ENCODE measurements at places on chromosomes 7 and 10.

- DNase-seq: no peak
Measured at GRCh38 chr10:30284865-30285594, 64.0 kb downstream of the MTPAP start.

DNA sequence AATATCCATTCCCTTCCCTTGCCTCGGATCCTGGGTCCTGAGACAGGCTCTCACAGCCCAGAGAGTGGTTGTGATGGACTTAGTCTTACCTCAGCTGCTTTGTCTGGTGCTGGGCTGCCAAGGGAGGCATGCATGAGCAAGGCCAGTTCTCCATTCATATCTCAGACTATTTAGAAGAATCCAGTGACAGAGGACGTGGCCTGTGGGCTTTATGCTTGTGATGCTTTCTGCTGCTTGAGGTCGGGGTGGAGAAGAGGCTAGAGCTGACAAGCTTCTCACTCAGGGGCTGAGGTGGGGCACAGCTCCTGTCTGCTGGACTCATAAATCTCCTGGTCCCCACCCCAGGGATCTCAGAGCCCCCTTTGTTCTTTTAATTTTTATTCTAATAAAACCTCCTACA is 66.8 kb downstream of the DNAJC12 start:
- DNase-seq: no peak

DNA sequence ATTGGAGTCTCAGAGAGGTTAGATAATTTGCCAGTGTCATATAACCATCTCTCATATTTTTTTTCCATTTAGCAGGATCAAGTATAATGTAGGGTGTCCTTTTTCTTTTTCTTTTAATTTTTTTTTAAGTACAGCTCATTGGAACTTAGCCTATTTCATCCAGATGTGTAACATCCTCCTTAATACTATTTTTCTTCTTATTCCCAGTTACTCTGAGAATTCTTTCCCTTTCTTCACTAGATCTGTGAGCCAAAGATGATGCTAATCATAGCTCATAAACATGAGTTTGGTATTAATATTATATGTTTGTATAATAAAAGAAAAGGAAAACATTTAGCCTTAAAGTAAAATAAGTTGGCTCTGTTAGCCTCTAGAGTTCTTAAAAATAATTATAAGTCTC is 32.8 kb downstream of the PPP1R9A start:
- no peak for DNase-seq

DNA sequence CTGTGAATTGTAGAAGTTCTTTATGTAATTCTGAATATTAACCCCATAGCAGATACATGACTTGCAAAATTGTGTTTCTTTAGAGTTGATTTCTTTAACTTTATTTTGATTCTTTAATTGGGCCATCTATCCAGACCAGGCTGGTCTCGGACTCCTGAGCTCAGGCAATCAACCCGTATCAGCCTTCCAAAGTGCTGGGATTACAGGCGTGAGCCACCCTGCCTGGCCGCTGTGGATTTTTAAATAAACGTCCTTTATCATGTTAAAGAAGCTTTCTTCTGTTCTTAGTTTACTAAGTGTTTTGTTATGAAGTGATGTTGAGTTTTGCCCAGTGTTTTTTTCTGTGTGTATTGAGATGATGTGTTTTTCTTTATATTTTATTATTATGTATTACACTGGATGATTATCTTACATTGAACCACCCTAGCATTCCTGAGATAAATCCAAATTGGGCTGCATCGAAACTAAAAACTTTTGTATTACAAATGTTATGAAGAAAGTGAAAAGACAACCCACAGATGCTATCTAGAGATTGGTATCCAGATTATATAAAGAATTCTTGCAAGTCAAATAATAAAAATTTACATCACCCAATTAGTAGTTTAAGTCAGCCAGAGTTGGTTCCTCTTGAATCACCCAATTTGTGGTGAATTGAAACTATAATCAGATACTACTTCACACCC is 118.1 kb downstream of the TPST1 start:
- DNase-seq: no peak

- DNase-seq: no peak
Measured at GRCh38 chr7:42700406-42701327, 211.2 kb downstream of the C7orf25 start.

- no peak for DNase-seq
Measured at GRCh38 chr10:80068270-80068669, 10.2 kb upstream of the TMEM254 start.

DNA sequence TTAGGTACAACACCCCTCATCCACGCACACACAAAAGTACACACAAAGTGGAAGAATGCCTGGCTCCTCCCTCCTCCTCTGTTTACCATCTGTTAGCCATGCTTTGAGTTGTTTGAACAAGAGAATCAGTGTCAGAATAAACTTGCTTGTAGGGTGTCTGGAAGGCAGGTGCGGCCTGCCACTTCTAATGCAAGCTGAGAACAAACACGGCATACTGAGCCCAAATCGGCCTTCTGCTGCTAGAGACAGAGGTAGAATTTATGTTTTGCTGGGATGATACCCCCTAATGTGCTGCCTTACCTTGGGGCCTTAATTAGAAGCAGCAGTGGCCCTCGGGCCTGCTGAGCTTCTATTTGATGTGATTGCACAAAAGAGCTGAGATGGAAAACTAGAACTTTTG is 24.9 kb upstream of the FAM180A start:
- no peak for DNase-seq

- peak; percentile 89 for DNase-seq
Measured at GRCh38 chr7:94436018-94436604, 41.4 kb downstream of the COL1A2 start.

- DNase-seq: peak; percentile 1
Measured at GRCh38 chr10:91797048-91797690, 1.1 kb upstream of the TNKS2 start.

DNA sequence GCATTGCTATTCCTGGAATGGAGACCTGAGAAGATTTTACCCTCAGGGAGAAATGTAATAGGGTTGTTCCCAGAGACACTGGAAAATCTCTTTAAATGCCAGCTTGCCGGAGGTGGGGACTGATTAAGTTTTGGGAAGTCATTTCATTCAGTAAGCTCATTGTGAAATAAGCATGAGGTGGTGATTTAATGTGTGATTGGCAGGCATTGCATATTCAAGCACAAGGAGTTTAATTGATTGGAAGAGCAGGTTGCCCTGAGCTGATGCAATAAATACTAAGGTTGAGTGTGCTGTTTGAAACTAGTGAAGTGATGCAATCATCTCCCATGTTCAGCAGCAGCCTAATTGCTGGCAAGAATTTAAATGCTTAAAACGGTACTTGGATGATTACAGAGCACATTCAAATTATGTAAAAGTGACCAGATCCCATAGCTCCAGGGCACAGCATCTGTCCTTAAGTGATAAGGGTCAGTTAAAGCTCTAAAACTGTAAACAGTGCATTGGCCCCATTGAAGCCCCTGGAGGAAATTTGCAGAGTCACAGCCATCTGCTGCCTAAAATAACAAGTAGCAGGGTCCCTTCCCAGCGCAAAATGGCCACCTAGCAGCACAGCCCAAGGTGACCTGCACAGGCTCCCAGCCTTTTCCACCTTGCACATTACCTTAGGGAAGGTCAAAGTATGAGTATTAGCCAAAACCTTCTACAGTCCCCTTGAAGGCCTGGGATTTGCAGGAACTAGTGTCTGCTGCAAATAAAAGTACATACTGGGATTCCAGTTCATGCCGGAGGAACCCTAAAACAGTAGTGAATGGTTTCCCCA is 92.1 kb downstream of the CCDC71L start:
- DNase-seq: peak; percentile 80

GRCh38 chr10:95309958-95310357 is 19.2 kb upstream of the PDLIM1 start:
- DNase-seq: no peak

- DNase-seq: no peak
Measured at GRCh38 chr7:36002900-36003299, 150.2 kb upstream of the EEPD1 start.

GRCh38 chr7:16045296-16045695 is 358.8 kb upstream of the MEOX2 start:
- DNase-seq: no peak

- DNase-seq: peak; percentile 72
Measured at GRCh38 chr7:155456738-155457543, 988 bp upstream of the EN2 start.

DNA sequence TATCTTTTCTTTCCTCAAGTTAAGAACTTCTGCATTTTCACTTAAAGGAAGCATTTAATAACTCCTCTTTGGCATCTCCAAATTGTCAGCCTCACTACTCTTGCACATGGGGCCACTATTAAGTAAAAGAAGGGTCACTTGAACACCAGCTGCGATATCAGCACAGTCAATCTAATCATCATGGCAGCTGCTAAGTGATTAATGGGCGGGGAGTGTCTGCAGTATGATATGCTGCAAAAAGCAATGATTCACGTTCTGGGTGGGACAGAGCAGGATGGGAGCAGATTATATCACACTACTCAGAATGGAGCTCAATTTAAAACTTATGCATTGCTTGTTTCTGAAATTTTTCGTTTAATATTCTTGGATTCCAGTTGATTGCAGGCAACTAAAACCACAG is 447.4 kb upstream of the PFKP start:
- DNase-seq: peak; percentile 44

GRCh38 chr7:1862560-1862959 is 192.5 kb downstream of the ELFN1 start:
- no peak for DNase-seq

GRCh38 chr7:24902276-24902675 is 77.7 kb downstream of the OSBPL3 start:
- DNase-seq: no peak

DNA sequence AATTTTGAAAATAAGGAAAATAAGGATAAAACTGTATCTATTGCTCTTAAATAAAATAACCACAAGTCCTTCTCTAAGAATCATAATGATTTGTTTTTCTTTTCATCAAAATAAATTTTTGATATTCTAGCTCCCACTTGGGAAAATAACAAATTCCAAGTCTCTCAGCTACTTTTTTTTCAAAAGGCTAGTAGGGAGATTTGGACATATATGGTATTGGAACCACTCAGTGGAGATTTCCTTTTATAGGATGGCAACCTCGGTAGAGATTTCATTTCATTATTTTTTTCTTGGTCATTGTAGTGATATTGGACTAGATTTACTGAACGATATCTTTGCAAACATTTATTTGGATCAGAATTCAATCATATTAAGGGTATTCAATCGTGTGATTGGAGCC is 69.5 kb upstream of the PRKG1 start:
- DNase-seq: no peak

- DNase-seq: no peak
Measured at GRCh38 chr7:84454174-84454959, 259.8 kb upstream of the SEMA3A start.

Measured in NCI-H82 (cell line).